ENCODE measurements at places on chromosomes 6 and 20.

- no peak for DNase-seq
Observed at GRCh38 chr20:48154040-48154765, 368.9 kb upstream of the SULF2 start.

- DNase-seq: no peak
Observed at GRCh38 chr20:42123981-42124473, 505.9 kb upstream of the CHD6 start.

- no peak for DNase-seq
Observed at GRCh38 chr6:71349976-71350615, 61.5 kb downstream of the OGFRL1 start.

- no peak for DNase-seq
Observed at GRCh38 chr6:89387516-89388201, 24.4 kb downstream of the RRAGD start.

GRCh38 chr6:63458480-63459115, 113.7 kb upstream of the LOC128125822 start:
- no peak for DNase-seq

DNA sequence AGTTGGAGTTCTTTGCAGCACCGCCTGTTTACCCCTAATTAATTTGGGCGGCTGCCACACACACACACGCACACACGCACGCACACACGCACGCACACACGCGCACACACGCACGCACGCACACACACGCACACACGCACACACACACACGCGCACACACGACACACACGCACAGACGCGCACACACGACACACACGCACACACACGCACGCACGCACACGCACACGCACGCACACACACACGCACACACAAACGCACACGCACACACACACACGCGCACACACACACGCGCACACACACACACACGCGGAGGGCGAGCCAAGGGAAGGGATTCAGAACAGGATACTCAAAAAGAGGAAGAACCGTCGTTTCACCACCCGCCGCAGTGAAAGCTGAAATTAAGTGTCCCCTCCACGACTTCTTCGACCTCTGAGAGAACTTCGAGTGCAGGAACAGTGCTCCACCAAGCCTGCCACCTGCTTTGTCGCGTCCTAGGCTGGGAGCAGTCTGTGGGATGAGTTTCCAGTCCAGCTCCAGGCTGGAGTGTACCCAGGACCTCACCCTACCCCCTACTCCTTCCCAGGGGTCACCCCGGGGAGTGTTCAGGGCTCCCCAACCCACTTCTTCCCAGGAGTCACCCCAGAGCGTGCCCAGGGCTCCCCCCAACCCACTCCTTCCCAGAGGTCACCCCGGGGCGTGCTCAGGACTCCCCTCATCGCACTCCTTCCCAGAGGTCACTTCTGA, 1.1 kb downstream of the RNASET2 start:
- peak; percentile 67 for DNase-seq

DNA sequence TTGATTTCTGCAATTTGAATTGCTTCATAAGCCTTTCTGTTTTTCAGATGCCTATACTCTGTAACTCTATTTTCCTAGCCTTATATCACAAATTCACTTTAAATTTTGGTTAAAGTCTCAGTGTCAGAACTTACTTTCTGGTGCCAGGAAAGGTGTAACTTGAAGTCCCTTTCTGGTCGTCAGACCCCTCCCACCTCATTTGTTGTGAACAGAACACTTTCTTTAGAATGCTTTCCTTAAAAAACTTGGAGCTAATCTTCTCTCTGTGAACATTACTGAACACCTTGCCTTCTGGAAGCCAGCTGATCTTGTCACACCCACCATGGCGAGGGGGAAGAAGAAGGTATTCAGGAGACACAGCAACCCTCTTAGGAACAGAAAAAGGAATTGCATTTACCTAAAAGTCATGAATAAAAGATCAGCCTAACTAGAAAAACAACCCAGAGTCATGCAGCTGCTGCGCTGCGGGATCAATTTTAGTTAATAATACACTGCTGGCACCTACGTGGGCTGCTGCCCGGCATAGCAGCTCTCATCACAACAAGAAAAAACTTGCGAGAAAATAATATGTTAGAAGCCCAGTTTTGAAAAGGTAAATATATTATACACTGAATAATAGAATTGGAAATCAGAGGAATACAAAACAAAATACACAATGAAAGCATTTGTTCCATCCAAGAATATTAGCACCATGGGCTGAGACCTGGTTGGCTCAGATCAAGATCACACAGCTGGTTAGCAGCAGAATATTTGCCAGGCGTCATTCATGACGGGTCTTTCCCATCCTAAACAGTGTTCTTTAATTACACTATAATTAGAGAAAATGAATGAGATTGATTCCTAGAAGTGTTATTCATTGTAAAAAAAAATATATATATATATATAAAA, 5.8 kb upstream of the FAM217A start:
- DNase-seq: no peak

DNA sequence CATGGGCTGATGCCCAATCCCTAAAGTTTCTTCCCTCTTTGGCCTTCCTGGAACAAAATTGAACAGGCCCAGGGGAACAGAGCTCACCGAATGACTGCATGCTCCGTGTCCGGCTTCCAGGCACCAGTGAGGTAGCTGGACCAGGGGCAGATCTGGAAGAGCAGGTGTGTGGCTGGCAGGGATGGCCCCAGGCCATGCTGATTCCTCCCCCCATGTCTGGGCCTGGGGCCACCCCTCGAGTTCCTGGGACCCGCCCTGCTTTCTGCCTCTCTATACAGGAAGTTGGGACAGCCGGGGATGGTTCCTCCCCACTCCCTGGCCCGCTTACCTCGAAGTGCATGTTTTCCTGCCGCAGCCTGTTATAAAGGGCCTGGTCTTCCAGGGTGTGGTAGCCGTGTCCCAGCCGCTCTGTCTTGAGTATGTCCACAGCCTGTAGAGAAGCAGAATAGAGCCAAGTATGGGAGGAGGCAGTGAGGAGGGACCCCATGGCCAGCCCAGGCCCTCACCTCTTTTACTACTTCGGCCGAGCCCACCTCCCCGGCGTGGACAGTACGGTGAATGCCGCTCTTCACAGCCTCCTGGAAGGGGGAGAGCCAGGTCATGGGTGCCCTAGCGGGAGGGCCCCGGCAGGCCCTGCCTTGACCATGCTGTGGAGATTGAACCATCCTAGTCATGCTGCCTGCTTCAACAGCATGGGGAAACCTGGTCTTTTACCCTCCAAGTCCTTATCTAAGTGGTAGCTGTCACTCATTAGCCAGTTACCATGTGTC, 28.8 kb downstream of the ADA start:
- no peak for DNase-seq

- DNase-seq: no peak
Observed at GRCh38 chr6:55445648-55446204, 118.5 kb downstream of the GFRAL start.

DNA sequence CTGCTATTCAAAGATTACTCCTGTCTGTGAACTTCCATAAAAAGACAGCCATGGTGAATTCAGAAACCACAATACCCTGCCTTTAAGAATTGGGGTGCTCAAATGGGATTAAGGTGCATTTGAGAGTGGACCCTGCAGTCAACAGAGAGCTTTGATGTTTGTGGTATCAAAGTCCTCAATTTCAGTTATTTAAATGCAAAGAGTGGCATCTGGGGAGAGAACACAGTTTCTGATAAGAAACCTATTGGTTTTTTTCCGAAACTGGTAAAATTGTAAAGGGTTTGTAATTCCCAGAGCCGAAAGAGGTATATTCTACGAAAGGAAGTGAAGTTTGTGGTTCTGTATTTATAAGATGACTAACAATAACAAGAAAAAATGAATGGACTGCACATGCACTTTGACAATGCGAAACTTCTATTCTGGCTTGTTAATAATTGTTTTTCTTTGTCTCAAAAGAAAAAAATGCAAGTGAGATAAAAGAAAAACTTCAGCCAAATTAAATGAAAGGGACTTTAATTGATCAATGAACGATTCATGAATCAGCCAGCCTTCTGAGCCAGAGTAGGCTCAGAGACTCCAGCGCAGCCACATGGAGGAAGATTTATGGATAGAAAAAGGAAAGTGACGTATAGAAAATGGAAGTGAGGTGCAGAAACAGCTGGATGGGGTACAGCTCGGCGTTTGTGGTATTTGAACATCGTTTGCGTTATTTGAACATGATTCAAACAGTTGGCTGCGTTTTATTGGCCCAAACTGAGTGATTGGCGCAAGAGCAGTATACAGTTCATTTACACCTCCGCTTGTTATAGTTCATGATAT, 70.5 kb upstream of the DUSP22 start:
- DNase-seq: no peak

- DNase-seq: no peak
Observed at GRCh38 chr6:42088101-42088591, 37.8 kb downstream of the TAF8 start.

All from GF-D8 (cell line).